ENCODE measurements at places on chromosomes 16 and 17.

- DNase-seq = no peak
Observed at GRCh38 chr16:4347765-4348509, 3.2 kb downstream of the PAM16 start.

DNA sequence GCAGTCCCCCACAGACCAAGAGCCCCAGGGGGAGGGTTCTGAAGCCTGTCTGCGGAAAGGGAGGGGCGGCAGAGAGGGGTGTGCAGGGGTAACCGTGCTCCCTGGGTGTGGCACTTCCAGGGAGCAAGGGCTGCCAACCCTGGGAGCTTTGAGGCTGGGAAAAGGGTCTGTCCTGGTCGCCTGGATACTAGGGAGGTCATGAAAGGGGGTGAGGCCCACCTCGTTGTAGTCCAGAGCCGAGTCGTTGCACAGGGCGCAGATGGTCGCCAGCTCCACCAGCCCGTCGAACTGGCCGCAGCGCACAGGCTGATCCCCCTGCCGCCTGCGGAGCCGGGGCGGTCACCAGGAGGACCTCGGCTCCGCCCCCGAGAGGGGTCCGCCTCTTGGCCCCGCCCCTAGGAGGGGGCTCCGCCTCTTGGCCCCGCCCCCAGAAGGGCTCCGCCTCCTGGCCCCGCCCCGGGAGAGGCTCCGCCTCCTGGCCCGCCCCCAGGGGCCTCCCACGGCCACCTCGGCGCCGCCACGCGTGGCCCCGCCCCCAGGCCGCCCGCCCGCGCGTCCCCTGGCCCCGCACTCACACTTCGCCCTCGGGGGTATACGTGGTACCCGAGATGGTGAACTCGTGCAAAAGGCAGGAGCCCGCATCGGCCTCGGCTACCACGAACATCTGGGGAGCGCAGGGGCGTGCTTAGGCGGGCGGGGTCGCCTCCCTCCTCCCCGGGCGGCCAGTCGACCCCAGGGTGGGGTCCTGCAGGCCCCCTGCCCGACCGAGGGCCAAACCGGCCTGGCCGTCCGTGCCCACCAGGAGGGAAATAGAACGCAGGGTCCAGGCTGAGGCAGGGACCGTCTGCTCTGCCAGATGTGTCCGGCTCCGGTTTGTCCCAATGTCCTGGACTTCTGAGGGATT is 19.5 kb downstream of the ATP2A3 start:
- DNase-seq = peak; percentile 75

GRCh38 chr17:38906460-38907228 is 18.8 kb upstream of the LASP1NB start:
- DNase-seq = no peak

DNA sequence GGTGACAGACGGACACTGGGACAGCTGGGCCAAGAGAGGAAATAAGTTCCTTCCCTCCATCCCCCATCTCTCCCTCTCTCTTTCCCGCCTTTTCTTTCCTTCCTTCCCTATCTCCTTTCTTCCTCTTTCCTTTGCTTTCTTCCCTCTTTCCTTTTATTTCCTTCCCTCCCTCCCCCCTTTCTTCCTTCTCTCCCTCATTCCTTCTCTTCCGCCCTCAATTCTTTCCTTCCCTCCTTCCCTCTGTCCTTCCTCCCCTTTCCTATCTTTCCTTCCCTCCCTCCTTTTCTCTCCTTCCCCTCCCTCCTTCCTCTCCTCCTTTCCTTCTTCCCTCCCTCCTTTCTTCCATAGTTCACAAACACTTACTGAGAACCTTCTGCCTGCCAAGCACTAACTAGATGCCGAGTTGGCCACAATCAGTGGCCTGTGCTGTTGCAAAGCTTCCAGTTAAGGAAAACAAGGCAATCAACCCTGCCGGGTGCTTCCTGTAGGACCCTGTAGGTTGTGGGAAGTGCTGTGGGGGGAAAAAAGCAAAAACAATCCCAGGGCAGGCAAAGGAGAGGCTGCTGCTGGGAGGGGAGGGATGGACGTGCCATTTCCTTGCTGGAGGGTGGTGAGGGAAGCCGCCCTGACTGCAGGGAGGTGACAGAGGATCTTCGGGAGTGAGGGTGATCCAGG is 31.7 kb downstream of the ABCC6 start:
- no peak for DNase-seq

- DNase-seq = peak; percentile 77
Observed at GRCh38 chr16:57802341-57803133, at the start of gene KIFC3. KIFC3 (minus strand) TSS chr16:57802491; CDS start chr16:57798243, 4,248 bp downstream.

DNA sequence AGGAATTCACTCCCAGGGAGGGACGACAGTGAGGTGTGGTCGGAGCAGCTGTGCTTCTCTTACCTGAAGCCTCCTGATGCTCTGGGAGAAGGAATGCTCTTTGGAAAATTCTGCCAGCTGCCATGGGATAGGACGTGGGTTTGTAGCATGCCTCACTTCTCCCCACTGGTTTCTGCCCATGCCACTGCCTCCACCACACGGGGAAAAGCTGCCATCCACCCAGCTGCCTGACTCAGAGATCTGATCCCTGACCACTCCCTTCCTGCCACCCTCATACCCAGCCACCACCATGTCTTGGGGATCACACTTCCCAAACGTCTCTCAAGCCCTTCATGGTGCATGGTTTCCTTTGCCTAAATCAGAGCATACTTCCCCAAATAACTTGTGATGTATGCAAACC is 80.0 kb downstream of the CPPED1 start:
- no peak for DNase-seq

- no peak for DNase-seq
Observed at GRCh38 chr17:13222975-13223374, 205.1 kb upstream of the ELAC2 start.

DNA sequence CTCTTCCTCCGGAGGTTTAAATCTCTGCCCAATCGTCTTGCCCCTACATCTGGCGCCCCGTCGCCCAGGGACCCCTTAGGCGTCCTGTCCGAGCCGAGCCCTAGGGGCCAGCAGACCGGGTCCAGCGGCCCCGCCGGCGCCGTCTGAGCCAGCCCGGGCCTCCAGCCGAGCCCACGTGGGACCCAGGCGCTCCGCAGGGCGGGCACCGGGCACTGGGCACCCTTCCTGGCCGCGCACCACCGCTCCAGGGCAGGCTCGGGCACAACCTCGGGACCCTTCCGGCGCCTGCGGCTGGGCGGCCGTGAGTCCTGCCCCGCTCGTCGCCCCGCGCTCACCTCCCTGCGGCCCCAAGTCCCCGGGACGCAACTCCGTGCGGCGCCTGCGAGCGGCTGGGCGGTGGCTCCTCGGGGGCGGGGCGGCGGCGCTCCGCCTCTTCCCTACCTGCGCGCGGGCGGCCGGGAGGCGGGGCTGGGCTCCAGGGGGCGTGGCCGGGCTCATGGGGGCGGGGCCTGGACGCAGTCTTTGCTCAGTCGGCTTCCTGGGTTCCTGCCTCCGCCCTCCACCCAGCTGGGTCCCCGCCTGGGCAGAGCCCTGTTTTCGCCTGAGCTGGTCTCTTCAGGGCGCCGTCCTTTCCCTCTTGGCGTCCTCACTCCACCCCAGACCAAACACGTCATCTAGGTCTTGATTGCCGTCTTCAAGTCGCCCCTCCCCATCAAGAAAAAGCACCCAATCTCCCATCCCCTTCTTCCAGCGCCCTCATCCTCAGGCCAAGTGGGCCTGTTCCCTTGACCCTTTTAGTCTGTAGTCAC is at the start of gene RHBDF2:
Gene RHBDF2 (minus strand): TSS at position 406 of the 809 bp plus-strand sequence. CDS start 19,899 bp downstream, outside the sequence.
- peak; percentile 59 for DNase-seq

DNA sequence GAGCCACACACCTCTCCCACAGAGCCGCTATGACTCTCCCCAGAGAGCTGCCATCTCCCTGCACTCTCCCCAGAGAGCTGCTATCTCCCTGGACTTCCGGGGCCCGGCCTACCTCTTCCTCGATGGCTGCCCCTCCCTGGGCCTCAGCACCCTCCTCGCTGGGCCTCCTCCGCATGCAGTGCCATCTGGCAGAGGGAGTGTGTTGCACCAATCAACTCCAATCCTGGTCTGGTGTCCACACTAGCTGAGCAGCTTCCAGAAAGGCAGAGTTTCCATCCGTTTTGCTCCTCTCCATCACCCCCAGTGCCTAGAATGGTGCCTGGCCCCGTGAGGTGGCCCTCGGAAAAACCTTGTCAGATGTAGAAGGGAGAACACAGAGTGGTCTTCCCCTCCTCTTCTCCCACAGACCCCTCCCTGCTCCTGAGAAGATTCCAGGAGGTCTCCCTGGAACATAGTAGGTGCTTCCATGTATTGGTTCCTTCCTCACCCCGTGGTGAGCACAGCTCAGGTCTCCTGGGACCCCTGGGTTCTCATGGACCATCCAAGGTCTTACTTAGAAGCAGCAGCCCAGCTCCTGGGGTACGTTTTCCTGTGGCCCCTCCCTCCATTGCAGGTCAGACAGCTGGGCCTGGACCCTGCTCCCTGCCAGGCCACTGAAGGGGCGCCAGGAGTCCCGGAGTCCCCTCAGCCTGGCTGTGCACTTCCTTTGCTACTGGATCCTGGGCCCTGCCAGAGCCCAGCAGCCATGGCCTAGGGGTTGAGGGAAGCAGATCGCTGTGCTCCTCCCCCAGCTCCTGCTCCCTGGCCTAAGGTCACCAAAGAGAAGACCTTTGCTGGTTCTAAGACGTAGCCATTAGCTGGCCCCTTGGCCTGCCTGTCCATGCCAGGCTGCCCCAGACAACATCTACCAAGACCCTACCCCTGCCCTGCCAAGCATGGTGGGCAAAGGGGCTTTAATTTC is 233.8 kb upstream of the GSE1 start:
- DNase-seq = no peak

- DNase-seq = no peak
Observed at GRCh38 chr16:252366-253337, 18.0 kb downstream of the FAM234A start.

DNA sequence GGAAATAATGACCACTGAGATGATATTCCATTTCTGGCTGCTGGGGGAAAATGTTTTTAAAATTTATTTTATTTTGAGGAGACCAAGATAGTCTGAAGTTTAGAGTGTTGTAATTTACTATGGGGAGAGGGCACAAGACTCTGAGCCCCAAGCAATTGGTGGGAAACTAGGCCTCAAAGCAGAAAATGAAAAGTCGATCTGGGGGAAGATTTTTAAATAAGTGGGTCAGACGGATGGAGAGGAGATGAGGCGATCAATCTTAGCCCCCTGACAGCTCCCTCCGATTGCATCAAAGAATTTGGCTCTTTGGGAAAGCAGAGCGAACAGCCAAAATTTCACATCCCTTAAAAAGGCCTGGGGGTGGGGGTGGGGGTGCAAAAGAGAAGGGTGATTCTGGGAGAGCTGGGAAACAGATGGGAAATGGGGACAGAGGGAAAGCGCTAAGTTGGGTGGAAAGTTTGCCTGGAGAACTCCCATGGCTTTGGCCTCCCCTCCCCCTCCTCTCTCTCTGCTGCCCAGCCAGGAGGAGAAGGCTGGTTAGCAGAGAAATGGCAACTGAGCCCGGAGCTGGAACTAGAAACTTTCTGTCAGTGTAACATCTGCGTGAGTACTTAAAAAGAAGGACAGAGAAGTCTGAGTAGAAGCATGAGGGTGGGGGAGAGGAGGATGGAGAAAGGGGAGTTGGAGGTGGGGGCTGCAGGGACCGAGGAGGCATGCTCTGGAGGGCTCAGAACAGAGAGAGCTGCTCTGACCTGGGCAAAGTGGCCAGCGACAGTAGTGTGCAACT is 1.4 kb upstream of the HOXB2 start:
- peak; percentile 57 for DNase-seq

- DNase-seq = no peak
Observed at GRCh38 chr16:11232852-11233726, 22.9 kb downstream of the SOCS1 start.

GRCh38 chr16:3029491-3030221 is 5.8 kb downstream of the THOC6 start:
- DNase-seq = peak; percentile 33

DNA sequence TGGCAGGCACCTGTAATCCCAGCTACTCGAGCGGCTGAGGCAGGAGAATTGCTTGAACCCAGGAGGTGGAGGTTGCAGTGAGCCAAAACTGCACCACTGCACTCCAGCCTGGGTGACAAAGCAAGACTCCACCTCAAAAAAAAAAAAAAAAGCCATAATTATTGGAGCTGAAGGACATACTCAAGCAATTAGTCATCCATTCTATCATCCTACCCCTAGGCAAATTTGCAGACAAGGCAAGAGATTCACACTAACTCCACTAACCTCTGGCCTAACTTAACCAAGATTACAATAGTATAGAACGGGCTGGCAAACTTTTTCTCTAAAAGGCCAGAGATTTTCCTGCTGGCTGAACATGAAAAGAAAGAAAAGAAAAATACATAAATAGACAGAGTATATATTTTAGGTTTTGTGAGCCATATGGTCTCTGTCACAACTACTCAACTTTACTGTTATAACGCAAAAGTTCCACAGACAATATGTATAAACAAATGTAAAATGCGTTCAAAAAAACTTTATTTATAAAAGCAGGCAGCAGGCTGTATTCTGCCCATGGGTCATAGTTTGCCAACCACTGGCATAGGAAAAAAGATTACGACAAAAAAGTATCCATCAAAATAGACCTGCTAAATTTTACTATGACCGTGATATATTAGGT is 29.7 kb downstream of the BRIP1 start:
- peak; percentile 77 for DNase-seq

DNA sequence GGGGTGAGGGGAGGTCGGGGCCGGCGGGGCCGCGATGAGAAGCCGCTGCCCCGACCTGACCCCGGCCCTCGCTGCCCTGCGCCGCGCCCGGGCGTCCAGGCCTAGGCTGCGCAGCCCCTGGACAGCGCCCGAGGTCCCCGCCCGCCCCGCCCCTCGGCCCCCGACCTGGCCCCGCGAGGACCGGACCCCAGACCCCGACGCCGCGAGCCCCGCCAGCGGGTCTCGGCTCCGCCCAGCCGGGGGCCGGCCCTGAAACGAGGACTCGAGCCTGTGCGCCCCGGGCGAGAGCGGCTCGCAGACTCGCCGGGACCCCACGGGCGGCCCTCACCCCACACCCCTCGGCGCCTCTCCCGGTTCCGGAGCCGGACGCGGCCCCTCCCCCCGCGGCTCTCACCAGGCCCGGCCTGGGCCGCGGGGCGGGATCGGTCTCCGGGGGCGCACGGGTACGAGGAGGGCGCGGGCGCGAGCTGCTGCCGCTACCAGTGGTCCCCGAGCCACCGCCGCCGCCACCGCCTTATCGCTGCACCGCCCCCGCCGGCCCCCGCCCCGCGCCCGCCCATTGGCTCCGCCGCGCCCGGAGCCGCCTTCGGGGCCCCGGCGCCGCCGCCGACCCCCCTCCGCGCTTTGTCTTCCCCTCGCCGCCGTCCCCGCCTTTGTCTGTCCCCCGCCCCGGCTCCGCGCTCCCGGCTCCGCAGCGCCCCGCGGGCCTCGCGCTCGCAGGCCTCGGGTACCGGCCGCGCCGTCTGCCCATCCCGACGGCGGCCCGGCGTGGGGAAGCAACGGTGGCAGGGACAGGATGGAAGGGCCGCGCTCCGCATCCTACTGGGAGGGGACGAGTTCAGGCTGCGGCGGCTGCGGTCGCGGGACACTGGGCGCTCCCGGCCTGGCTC is at the start of gene LIMD2:
Gene LIMD2 (minus strand): TSS at position 488 of the 890 bp plus-strand sequence. CDS start 827 bp downstream, outside the sequence.
- DNase-seq = peak; percentile 66

GRCh38 chr17:29615492-29616299 is 7.0 kb downstream of the CORO6 start:
- peak; percentile 80 for DNase-seq

DNA sequence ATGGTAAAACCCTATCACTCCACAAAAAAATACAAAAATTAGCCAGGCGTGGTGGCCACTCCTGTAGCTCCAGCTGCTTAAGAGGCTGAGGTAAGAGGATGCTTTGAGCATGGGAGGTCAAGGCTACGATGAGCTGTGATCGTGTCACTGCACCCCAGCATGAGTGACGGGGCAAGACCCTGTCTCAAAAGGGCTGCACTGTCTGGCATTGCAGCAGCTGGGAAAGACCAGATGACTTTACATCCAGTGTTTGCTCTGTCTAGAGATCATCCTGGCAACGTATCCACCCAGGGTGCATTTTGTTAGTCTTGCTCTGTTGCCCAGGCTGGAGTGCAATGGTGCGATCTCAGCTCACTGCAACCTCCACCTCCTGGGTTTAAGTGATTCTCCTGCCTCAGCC is 52.0 kb downstream of the MRM3 start:
- no peak for DNase-seq

- DNase-seq = no peak
Observed at GRCh38 chr17:36935671-36936454, 1.4 kb upstream of the LHX1 start.
